Frontal cortex (tissue), 4 donors: ENCODE measurements at places on chromosomes 4 and X.

- DNase-seq: no peak
Observed at GRCh38 chrX:152637649-152638442, at the start of gene GABRQ. GABRQ (plus strand) TSS chrX:152637895; CDS start chrX:152638203, 308 bp downstream.

- DNase-seq: no peak
Observed at GRCh38 chr4:111959222-111959621, 186.0 kb upstream of the FAM241A start.

- DNase-seq: no peak
Observed at GRCh38 chr4:65021737-65022136, 612.5 kb upstream of the TECRL start.

GRCh38 chr4:3361406-3361805 is 68.6 kb downstream of the RGS12 start:
- no peak for DNase-seq

- no peak for DNase-seq
Observed at GRCh38 chrX:34401411-34401810, 255.7 kb downstream of the TMEM47 start.

DNA sequence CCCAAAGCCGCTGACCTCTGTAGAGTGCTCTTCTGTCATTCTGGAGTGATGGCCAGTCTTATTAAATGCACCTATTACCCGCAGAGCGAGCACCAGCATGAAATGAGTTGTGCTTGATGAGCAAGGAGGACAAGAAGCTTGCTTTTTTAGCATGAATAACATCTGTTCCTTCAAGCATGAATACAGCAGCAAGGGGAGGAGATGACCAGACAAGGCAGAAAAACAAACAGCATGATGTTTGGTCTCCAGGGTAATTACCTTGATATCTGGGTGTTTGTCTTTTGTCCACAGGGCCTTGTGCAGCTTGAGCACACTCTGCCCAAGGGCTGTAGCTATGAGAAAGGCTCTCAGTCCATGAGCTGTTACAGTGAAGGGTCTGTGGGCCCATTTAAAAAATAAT is 324.8 kb upstream of the DDX53 start:
- DNase-seq: no peak

- DNase-seq: no peak
Observed at GRCh38 chr4:6896035-6896434, 13.6 kb upstream of the TBC1D14 start.

DNA sequence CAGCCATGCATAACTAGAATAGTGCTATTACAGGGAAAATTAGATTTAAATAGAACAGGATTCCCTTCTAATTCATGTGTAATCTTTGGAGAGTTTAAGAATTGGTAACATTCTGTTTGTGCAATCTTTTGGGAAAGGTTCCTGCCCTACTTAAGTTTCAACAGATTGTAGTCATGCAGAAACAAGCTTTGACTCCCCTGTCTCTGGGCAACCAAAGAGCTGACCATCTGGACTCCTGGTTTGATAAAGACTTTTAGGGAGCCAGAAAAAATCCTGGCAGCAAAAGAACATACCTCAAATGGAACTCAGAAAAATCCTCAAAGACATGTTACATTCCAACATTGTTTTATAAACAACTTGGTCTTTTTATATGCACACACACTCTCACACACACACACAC is 191.1 kb upstream of the NEIL3 start:
- no peak for DNase-seq

- DNase-seq: no peak
Observed at GRCh38 chr4:178395798-178396197, 953.6 kb upstream of the AGA start.
